ENCODE measurements at places on chromosomes 6 and 20.

DNA sequence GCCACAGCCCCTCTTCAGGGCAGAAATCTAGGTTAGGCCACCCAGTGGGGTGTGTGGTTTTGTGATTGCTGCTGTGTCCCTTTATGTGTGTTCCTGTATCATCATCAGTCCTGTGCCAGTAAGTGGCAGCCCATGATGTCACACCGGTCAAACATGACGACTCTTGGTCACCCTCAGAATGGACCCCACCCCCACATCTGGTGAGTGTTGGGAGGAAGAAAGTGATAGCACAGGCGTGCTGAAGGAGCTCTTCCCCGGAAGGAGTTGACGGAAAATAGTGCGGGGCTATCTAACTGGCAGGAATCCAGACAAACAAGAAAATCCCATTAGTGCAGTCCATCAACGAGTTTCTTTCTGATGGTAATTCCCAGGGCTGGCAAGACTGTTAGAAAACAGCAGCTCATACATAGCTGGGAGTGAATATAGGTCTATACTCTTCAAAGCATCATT, 33.4 kb upstream of the IL17A start:
- no peak for DNase-seq

- no peak for DNase-seq
These were observed 89.7 kb downstream of the MDGA1 start for GRCh38 chr6:37607944-37608343.

- DNase-seq, result no peak
These were observed at the start of gene CPNE5 for GRCh38 chr6:36838896-36839748. Gene CPNE5, minus strand, starts transcription at chr6:36839444. Its CDS starts 67 bp downstream, at chr6:36839377.

DNA sequence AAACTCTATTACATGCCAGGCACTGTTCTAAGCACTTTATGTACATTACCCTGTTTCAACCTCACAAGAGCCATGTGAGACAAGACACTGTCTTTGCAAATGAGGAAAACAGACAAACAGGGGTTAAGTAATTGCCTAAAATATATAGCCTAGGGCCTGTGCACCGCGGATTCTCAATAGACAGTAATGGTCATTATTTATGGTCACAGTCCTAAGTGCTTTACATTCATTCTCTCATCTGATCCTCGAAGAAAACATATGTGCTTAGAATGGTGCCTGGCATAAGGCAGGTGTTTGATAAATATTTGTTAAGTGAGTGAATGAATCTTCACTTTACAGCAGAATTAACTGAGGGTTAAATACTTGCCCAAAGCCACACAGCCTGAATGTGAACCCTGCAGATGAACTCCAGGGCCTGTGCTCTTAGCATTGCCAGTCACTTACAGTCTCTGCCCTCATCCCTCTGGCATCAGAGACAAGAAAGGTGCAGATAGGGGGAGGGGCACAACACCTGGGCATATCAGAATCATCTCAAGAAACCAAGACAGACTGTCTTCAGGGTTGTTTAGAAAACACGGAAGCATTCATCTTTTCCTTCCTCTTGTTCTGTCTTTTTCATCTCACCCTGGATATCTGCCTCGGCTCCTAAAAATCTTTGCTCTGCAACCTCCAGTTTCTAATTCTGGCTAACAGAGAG, 92.8 kb upstream of the SASH1 start:
- DNase-seq, result no peak

GRCh38 chr6:126143761-126144251, 157.5 kb downstream of the TRMT11 start:
- DNase-seq, result no peak

DNA sequence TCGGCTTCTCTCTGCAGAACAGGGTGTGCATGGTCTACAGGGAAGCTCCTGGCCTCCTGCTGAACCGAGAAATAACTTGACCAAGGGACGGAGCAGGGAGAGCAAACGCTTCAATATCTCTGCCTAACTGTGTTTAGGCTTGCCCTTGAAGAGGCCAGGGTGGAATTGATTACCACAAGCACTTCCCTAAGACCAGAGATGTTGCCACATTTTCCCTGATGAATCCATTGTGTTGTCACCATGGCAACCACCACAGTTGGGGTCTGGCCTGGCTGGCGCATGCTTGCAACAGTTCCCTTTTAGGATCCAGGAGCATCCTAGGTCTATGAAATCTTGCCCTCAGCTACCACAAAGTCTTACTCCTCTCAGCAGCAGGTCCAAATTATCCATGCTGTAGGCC, 213.5 kb upstream of the SULF2 start:
- no peak for DNase-seq

GRCh38 chr20:50610212-50610718, 81.1 kb downstream of the RIPOR3 start:
- no peak for DNase-seq

DNA sequence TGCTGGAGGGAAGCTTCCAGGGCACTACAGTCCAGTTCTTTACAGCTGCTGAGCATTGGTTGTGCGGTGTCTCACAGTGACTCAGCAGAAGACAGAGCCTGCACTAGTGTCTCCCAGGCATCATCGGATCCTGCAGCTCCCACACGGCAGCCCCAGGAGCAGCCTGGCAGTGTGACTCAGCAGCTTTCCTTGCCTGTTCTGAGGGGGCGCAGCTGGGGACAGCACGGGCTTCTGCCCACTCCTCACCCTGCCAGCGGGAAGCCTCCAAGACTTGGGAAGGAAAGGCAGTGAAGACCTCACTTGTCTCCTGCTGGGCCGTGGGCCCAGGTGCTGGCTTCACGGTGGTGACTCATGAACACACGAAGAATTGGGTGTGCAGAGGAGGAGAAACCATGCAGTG, 165.4 kb downstream of the SYNDIG1 start:
- DNase-seq, result no peak

- DNase-seq, result no peak
These were observed 16.8 kb downstream of the LAMA4 start for GRCh38 chr6:112237595-112237994.

GRCh38 chr6:18395177-18395855, 8.2 kb downstream of the RNF144B start:
- no peak for DNase-seq

DNA sequence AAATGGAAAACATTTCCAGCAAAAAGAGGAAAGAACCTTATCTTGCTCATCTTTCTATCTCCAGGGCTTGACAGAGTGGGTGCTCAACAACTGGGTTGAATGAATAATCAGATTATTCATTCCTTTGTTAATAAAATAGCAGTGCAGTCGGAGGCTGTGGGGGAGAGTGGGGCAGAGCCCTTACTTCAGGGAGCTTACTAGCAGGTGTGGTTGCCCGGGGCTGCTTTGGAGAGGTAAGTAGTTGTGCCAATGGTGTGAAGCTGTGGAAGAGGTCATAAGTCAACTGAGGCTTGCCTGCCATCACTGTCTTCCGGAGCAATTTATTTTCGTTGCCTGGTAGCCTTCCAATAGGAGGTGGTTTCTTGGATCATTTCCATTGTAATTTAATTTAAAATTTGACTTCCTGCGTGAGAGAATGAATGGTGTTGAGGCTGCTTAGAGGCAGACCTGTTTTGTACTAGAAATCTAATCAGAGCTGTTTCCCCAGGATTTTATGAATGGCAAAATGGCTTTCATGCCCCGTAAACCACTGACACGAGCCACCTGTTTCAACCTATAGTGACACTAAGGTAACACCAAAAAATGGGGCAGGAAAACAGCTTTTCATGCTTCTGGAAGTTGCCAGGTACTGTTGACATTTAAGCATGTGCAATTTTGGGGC, 51.4 kb downstream of the ZDHHC14 start:
- DNase-seq, result no peak

DNA sequence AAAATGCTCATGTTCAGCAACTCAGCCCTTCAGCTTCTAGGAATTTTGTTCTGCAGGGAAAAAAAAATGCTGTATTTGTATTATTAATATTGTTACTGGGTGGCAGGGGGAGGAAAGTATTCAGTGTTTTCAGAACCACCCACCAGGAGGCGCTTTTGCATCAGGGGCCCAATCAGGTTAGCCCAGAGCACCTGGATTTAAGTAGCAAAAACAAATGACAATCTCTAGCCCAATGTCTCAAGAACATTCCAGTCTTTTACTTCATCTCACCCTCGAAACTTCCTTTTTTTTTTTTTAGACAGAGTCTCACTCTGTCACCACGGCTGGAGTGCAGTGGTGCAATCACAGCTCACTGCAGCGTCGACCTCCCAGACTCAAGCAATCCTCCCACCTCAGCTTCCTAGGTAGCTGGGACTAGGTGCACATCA, 635 bp upstream of the C20orf203 start:
- peak; percentile 74 for DNase-seq

GRCh38 chr20:50762435-50763220, 31.2 kb downstream of the PARD6B start:
- DNase-seq, result no peak

DNA sequence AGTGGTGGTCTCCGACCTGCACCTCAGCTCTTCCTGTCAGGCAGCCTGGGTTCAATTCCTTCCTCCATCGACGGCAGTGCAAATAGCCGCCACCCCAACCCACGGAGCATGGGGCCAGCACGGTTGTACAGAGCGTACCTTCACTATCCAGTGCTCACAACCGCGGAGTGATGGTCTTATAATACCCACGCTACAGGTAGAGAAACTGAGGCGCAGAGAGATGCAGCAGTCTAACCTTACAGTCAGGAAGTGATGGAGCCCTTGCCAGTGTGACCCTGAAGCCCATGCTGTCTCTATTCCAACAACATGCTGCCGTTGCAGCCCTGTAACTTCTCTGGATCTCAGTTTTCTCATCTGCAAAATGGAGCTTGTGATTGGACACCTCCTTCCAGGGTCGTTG, 11.0 kb downstream of the SCRT2 start:
- DNase-seq, result no peak

DNA sequence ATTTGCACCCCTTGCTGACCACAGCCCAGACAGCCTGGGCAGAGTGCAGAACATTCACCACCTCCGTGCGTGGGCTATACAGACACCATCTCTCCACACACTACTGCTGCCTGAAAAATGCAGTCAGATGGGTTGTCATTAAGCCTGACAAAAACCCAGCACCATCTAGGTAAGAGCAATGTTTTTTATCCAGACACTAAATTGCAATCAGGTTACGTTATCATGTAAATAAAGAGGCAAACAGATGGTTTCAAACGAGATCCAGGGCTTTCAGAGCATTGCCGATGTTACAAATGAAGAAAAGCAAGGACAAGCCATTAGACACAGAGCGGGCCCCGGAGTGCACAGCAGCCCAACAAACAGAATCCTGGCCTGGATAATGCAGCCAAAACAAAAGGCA, 269.6 kb downstream of the PKHD1 start:
- no peak for DNase-seq

- no peak for DNase-seq
These were observed 61.8 kb downstream of the EPB41L2 start for GRCh38 chr6:131001111-131001736.

DNA sequence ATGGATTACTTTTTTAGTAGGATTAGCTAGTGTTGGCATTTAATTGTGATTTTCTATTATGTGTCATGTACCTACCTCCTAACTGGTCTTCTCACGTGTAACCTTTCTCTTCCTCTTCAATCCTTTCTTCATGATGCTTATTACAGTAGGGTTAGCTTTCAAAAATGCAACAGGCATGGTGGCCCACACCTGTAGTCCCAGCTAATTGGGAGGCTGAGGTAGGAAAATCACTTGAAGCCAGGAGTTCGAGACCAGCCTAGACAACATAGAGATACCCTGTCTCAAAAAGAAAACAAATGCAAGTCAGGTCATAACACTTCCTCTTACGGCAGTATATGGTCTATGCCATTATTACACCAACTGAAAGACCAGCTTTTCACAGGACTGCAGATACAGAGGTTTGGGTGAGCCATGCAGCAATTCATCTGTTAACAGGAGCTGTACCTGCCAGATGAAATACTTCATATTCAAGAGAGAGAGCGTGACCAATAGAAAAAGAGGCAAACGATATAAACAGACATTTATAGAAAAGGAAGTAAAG, 195.0 kb downstream of the TMEM242 start:
- DNase-seq, result no peak

DNA sequence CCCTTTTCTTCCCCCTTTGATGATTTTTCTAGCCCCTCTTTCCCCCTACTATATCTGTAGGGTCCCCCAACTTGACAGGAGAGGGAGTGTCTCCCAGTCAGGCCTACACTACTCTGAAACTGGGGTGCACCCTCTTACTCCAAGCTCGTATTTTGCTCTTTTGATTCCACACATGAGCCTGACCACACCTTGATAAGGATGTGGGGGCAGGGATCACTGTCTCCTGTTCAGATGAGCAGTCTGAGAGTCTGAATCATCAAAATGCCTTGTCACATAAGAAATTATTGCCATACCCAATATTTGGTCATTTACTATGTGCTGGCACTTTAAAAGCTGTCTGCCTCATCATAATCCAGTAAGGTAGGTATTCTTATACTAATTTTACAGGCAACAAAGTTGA, 15.9 kb downstream of the PNPLA1 start:
- DNase-seq, result no peak

DNA sequence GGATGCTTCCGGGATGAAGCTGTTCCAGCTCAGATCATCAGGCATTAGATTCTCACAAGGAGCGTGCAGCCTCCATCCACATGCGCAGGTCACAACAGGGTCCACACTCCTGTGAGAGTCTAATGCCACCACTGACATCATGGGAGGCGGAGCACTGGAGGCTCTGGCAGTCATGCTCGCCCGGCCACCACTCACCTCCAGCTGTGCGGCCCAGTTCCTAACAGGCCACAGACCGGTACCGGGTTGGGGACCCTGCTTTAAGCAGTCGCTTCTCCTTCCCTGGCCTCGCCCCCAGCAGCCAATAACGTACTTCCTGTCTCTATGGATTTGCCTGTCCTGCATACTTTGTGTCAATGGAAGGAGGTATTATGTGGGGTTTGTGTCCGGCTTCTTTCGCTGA, 236.8 kb downstream of the TAF4 start:
- DNase-seq, result no peak

DNA sequence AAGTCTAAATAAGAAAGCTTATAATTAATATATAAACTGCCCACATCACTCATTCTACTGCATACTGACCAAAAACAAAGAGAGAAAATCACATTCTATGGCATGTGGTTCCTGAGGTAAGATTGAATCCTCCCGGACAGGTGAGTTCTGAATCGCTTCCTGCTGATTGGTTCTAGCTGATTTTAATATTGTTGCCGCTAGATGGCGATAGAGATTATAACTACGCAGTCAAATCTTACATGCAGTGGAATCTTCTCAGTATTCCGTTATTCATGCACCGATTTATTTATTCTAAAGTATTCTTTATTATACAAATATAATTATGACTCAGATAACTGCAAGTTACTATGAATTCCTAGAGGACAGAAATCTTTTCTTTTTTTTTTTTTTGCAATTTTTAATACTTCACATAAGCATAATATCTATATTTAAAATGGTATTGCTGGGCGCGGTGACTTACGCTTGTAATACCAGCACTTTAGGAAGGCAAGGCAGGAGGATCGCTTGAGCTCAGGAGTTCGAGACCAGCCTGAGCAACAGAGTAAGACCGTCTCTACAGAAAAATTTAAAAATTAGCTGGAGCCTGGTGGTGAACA, 24.2 kb upstream of the TMX4 start:
- DNase-seq, result peak; percentile 78

- no peak for DNase-seq
These were observed 473.4 kb upstream of the MARCKS start for GRCh38 chr6:113383701-113384100.

GRCh38 chr6:153167061-153167891, 36.2 kb upstream of the RGS17 start:
- DNase-seq, result no peak

- no peak for DNase-seq
These were observed 152.4 kb upstream of the MLN start for GRCh38 chr6:33956206-33956605.

GRCh38 chr6:15239616-15240364, 6.1 kb upstream of the JARID2 start:
- no peak for DNase-seq

- no peak for DNase-seq
These were observed 72.6 kb downstream of the PHIP start for GRCh38 chr6:79005497-79005896.

Data from CD4-positive, alpha-beta T cell treated with Interleukin-21 for 1 hour (primary cell).